Renal cortex interstitium (tissue), 15 donors: ENCODE measurements at places on chromosomes 2 and 18. TPM values are rescaled to one million over a fixed set of nuclear protein-coding genes. Genes with fewer than 3 reads are reported as not detected.

DNA sequence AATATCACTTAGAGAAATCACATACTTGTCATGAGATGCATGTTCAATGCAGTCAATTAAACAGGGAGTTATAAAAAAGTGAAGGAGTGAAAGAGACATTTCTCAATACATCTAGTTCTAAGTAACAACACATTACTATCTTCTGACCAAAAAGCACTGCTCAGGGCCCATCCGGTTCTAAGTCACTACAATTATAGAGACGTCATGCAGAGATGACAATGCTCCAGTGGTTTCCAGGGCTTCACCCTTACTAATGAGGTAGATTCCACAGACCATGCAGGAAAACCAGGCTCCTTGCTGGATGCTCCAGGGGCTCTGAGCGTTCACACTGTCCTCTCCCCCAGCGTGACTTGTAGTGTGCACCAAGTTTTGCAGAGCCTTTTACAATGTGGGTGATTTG, 88.0 kb downstream of the FTCDNL1 start:
- DNase-seq: no peak

DNA sequence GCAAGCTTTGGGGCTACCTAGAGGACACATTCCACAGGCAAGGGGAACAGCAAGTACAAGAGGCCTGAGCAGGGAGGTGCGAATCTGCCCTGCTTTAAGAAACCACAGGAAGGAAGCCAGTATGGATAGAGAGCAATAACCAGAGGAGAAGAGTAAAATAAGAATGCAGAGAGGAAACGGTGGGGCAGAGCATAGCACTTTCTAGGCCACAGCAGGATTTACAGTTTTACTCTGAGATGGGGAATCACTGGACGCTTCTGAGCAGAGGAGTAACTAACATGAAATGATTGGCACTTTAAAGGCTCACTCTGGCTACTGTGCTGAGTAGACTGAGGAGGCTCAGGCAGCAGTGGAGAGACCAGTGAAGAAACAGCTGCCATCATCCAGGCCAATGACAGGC, 23.8 kb downstream of the AAK1 start:
- no peak for DNase-seq

The GCG gene
- polyA plus RNA-seq: not detected

The UGT1A6 gene
- 4.3 TPM for polyA plus RNA-seq

The STAMBP gene
- 57.6 TPM for polyA plus RNA-seq
